ENCODE measurements at places on chromosomes 12 and 14.

- DNase-seq, result no peak
Measured at GRCh38 chr12:12353276-12353675, 3.2 kb upstream of the MANSC1 start.

DNA sequence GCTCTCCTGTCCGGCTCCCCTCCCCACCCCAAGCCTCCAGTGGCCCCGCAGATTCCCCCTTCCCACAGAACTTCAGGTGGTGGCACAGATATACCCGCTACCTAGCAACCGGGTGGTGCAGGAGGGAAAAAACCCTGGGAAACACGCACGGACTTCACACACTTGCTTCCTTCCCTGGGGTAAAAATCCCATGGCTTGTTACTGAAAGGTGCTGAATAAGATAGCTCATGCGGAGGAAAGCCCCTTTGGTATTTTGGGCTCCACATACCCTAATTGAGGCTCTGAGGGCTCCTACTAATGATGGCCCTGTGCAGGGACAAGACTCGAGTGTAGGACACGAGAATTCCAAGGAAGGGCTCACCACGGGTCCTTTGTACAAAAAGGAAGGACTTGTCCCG, 869 bp upstream of the RIMBP2 start:
- no peak for DNase-seq

GRCh38 chr14:66900719-66901118, 288.5 kb upstream of the GARIN2 start:
- DNase-seq, result no peak

GRCh38 chr14:89428546-89429198, 11.6 kb upstream of the FOXN3 start:
- DNase-seq, result peak; percentile 64

- DNase-seq, result no peak
Measured at GRCh38 chr12:39499296-39499695, 56.4 kb upstream of the KIF21A start.

DNA sequence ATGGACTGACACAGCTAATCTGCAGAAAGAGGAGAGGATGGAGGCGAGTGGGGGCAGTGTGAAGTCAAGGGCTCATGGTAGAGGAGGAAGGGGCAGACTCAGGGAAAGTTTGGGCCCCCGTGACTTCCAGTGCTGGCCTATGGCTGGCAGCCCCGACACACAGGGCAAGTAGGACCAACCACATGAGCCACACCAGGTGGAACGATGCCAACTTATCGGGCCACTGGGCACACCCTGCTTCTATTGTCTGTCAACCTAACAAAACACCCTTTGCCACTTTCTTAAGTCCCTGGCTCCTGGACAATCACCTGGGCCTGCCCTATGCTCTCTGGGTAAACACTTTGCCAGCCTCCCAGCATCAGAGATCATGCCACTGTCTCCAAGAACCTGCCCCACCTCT, 65.2 kb upstream of the PSMC1 start:
- DNase-seq, result no peak

GRCh38 chr12:126890097-126890496, 1376.9 kb upstream of the TMEM132C start:
- no peak for DNase-seq

GRCh38 chr12:58051378-58051777, 110.0 kb downstream of the ATP23 start:
- DNase-seq, result no peak

GRCh38 chr14:51691176-51691575, 39.5 kb downstream of the FRMD6 start:
- no peak for DNase-seq
